AG04450 (cell line): ENCODE measurements at places on chromosomes 11 and 22.

DNA sequence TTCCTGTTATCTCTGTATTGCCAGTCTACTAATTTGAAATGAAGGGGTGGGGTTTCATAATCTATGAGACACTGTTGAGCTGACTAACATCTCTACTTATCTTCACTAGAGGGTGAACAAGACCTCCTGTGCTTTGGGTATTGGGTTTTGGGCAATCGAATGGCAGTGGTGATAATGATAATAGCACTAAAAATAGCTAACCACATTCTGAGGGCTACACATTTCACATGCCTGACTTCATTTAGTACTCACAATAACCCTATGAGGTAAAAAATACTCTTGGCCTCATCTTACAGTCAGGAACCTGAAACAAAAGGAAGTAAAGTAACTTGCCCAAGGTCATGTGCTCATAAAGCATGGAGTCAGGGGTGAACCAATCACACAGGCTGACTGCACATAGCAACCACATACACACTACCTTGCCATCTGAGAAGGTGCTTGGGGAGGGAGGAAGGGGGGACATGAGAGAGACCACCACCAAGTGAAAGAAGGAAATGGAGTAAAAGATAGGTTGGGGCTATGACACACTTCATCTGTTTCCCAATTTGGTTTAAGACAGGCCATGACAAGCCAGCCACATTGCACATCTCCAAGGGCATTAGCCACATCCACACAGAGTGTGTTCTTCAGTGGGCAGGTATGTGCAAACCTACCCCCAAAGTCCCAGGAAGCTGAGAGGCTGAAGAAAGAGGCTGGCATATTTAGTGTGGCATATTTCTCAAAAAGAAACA, 387.6 kb upstream of the DDI1 start:
- no peak for DNase-seq

GRCh38 chr11:90330632-90331031, 107.8 kb upstream of the CHORDC1 start:
- DNase-seq = no peak

- peak; percentile 6 for DNase-seq
Observed at GRCh38 chr11:120674542-120674941, 163.0 kb downstream of the GRIK4 start.

DNA sequence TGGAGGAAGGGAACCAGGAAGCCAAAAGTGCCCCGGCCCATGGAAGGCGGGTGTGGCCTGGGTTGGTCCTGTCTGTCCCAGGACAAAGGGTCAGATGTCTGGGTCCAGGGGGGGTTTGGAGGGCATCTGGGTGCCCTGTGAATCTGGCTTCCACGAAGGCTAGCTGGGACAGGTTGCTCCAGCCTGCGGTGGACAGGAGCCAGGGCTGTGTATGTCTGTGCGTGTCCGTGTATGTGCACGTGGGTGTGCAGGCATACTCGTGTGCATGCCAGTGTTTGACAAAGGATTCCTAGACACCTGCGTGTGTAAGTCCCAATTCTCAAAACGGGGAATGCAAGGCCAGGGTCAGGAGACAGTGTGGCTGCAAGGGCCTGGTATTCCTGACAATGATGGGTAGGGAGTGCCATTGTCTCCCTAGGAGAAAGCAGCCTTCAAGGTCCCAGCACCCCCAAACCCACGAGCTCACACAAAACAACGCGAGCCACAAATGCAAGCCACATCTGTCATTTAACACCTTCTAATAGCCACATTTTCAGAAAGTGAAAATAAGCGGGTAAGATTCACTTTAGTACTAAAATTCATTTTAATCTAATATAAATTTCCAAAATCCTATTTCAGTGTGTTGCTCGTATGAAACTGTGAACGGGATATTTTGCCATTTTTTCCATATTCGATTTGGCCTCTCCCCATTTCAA, 78.4 kb upstream of the WNT7B start:
- no peak for DNase-seq

GRCh38 chr11:8239536-8240228, 24.0 kb downstream of the LMO1 start:
- no peak for DNase-seq

DNA sequence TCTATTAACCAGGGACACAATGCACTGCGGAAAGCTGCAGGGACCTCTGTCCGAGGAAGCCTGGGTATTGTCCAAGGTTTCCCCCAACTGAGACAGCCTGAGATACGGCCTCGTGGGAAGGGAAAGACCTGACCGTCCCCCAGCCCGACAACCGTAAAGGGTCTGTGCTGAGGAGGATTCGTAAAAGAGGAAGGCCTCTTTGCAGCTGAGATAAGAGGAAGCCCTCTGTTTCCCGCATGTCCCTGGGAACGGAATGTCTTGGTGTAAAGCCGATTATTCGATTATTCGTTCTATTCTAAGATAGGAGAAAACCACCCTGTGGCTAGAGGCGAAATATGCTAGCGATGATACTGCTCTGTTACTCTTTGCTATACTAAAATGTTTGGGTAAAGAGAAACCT, 5.2 kb downstream of the BET1L start:
- DNase-seq = no peak

GRCh38 chr11:35764417-35764816, 101.8 kb downstream of the TRIM44 start:
- DNase-seq = no peak

- no peak for DNase-seq
Observed at GRCh38 chr11:67494371-67495233, 10.6 kb downstream of the PITPNM1 start.

- DNase-seq = no peak
Observed at GRCh38 chr22:31504282-31504681, 7.9 kb downstream of the SFI1 start.

DNA sequence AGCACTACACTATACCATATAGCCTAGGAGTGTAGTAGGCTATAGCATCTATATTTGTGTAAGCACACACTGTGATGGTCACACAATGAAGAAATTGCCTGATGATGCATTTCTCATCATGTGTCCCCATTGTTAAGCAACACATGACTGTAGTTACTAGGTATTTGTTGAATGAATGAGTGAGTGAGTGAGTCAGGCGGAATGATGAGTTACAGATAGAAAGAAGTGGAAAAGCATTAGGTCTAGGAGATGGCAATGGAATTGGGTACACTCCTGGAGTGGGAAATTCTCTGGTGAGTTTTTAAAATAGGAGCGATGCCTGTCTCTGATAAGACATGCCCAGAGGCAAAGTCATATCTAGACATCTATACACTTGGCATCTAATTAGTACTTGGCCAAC, 160.5 kb upstream of the TBCEL start:
- DNase-seq = no peak

GRCh38 chr11:30825723-30826122, 239.6 kb upstream of the MPPED2 start:
- DNase-seq = no peak

- DNase-seq = no peak
Observed at GRCh38 chr22:37487571-37487970, 1.4 kb upstream of the MFNG start.

- no peak for DNase-seq
Observed at GRCh38 chr22:27766679-27767078, 34.9 kb downstream of the MN1 start.

- DNase-seq = no peak
Observed at GRCh38 chr22:30433227-30433626, 7.7 kb downstream of the MTFP1 start.

GRCh38 chr11:6844356-6844755, 1.1 kb upstream of the OR10A5 start:
- DNase-seq = no peak

DNA sequence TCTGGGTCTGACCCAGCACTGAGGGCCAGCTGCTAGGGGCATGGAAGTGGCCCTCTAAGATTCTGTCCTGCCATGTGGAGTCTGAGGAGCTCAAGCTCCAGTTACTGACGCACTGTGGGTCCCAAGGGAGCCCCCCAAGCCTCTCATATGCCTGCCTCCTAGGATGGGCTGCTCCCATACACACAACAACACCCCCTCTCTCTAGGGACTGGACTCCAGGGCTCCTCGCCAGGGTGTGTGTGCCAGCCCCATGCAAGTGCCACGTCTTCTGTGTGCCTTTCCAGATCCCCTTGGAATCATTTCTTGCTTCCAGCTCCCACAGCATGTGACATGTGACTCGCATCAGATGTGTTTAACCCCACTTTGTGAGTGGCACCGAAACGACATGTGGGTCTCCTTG, 234.5 kb downstream of the CEP164 start:
- no peak for DNase-seq

- no peak for DNase-seq
Observed at GRCh38 chr22:36486619-36487384, 5.4 kb upstream of the TXN2 start.

- no peak for DNase-seq
Observed at GRCh38 chr22:37176464-37177061, 11.5 kb downstream of the C1QTNF6 start.

- no peak for DNase-seq
Observed at GRCh38 chr11:116736763-116737162, 36.0 kb downstream of the BUD13 start.

DNA sequence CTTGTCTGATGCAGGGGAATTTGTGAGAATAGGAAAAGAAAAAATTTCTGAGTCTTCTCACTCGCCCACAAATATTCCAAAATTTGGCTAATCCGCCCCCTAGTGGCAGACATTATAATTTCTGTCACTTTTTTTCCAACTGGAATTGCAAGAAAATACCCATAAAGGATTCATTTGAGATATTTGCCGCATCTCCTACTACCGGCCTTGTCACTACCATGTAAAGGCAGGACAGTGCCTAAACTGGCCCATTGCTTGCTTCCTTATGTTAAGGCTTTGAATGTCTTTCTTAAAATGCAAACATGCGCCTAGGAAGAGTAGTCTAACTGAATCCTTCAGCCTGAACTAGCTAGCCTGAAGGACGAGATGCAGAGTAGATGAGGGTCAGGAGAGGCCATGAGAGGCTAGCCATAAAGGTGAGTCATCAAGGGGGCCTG, 9.3 kb upstream of the CEP295 start:
- DNase-seq = no peak

GRCh38 chr22:40898850-40899357, 37.0 kb upstream of the DNAJB7 start:
- peak; percentile 27 for DNase-seq

- no peak for DNase-seq
Observed at GRCh38 chr11:93225662-93226061, 27.9 kb upstream of the SLC36A4 start.

DNA sequence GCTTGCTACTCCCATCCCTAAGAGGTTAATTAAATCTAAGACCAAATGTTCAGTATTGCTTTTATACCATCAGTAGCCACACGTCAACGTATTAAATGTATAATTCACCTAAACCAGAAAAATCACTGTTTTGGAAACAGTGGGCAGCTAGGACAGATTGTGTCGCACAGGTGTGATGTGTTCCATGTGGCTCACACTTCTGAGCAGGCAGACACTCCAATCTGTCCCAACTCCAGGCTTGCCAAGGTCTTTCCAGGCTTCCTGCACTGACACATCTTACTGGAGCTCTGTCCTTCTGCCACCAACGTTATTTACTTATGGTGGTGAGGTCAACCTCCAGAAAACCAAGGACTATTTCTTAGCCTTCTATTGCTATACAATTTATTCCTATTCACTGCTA, 11.4 kb downstream of the SIAE start:
- no peak for DNase-seq

- no peak for DNase-seq
Observed at GRCh38 chr11:61279934-61280659, 15.0 kb downstream of the VWCE start.

- DNase-seq = no peak
Observed at GRCh38 chr22:25695146-25695545, 46.8 kb upstream of the MYO18B start.

- no peak for DNase-seq
Observed at GRCh38 chr11:34870548-34871196, 45.5 kb downstream of the APIP start.

DNA sequence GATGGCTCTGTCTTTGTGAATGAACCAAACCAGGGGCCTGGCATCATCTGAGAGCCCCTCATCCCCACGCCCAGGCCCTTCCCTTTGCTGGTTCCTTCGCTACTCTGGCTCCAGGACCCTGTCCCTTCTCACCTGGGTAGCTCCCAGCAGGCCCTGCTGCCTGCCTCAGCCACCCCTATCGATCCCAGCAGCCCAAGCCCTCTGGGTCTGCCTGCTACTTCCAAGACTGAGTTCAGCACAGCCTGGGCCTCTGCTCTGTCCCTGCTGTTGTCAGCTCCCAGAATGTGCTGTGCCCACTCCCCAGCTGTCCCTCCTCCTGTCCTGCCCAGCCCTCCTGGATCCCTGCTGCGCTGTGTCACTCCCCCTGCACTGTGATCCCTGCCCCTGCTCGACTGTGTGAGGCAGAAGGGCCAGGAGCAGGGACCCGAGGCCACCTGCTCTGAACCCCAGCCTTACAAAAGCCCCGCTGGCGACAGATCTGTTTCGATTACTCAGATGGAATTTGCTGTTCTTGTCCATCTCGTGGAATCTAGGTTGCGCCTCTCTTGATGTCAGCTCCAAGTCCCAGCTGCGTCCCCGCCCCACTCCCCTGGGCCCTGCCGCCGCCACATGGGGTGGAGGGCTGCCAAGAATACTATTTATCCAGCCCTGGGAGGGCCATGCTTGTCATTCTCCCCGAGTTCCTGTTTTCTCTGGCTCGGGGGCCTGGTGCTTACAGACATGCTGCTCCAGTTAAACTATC, 13.0 kb downstream of the MRPL21 start:
- DNase-seq = no peak

DNA sequence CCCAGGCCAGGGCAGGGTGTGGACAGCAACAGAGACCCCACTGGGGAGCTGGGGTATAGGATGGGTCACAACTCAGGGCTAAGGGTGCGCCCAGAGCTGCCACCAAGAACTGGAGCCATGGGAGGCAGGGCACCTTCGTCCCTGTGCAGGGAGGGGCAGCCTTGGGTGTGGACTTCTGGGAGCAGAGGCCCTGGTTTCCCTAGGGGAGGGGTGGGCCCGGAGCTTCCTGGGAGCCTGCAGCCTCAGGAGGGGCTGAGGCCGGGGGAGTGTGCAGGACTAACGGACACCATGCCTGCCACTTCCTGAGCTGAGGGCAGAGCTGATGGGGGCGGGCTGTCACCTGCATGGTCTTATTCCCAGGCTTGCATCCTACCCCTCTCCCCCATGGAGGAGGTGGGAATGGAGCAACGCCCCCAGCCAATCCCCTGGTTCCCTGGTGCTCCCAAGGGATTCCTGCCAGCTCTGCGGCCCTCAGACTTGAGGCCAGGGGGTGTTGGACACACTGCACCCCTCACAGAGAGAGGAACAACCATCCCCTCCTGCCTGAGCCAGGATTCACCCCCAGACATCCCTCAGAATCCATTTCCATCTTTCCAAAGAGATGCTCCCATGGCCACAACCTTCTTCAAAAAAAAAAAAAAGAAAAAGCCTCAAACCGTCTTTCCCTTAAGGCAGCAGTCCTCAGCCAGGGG, 225.7 kb downstream of the CTTN start:
- no peak for DNase-seq
